Tracheal epithelial cell (primary cell): ENCODE measurements at places on chromosomes 5 and 9. TPM values are rescaled to one million over a fixed set of nuclear protein-coding genes. Genes with fewer than 3 reads are reported as not detected.

Gene ADAMTSL1
- total RNA-seq, result 0.72 TPM in 1 of 2 replicates, not detected in the other

Gene KCNT1
- total RNA-seq, result not detected in 2 replicates

Gene PCDHAC2
- 1.9 and 16.0 TPM in 2 replicates for total RNA-seq

Gene PCDH12
- 0.72 TPM in 1 of 2 replicates, not detected in the other for total RNA-seq

Gene IFNK
- total RNA-seq, result not detected in 2 replicates

Gene SPINK4
- not detected in 2 replicates for total RNA-seq

Gene DMGDH
- 2.7 and 9.2 TPM in 2 replicates for total RNA-seq

Gene CCNO
- 1.2 and 7.2 TPM in 2 replicates for total RNA-seq

Gene RAPGEF6
- total RNA-seq, result 14.0 and 14.7 TPM in 2 replicates

Gene ADAMTS16
- under 0.01 TPM in 1 of 2 replicates, not detected in the other for total RNA-seq

Gene BTNL3
- total RNA-seq, result not detected in 2 replicates

Gene TSLP
- 0.24 and 0.85 TPM in 2 replicates for total RNA-seq

Gene PRR7
- 5.3 and 10.0 TPM in 2 replicates for total RNA-seq

Gene SPINK13
- not detected in 2 replicates for total RNA-seq

Gene CCL27
- not detected in 2 replicates for total RNA-seq

Gene DPYSL3
- total RNA-seq, result 4.0 and 7.7 TPM in 2 replicates

Gene SPRY4
- total RNA-seq, result 3.2 and 3.6 TPM in 2 replicates

Gene GFI1B
- total RNA-seq, result not detected in 2 replicates

Gene SLC27A6
- total RNA-seq, result 0.96 TPM in 1 of 2 replicates, not detected in the other

Gene NR5A1
- 0.21 TPM in 1 of 2 replicates, not detected in the other for total RNA-seq

Gene PIP5K1B
- total RNA-seq, result 2.6 TPM in 1 of 2 replicates, not detected in the other

Gene FAM114A2
- 24.1 and 24.3 TPM in 2 replicates for total RNA-seq

Gene C6
- not detected in 2 replicates for total RNA-seq

Gene NFIL3
- 32.0 and 50.4 TPM in 2 replicates for total RNA-seq

Gene GHR
- 1.4 and 1.7 TPM in 2 replicates for total RNA-seq

Gene DRD1
- total RNA-seq, result not detected in 2 replicates

Gene PCDHA12
- total RNA-seq, result 0.21 and 0.48 TPM in 2 replicates

Gene LVRN
- 0.24 TPM in 1 of 2 replicates, not detected in the other for total RNA-seq

Gene CDH6
- 2.3 and 38.6 TPM in 2 replicates for total RNA-seq

Gene UBQLN1
- total RNA-seq, result 119 and 129 TPM in 2 replicates

Gene ORM1
- not detected in 2 replicates for total RNA-seq

Gene PLPP7
- 2.2 TPM in 1 of 2 replicates, not detected in the other for total RNA-seq

Gene RLN2
- total RNA-seq, result 0.64 TPM in 1 of 2 replicates, not detected in the other
